ENCODE measurements at places on chromosomes 12 and 14.

DNA sequence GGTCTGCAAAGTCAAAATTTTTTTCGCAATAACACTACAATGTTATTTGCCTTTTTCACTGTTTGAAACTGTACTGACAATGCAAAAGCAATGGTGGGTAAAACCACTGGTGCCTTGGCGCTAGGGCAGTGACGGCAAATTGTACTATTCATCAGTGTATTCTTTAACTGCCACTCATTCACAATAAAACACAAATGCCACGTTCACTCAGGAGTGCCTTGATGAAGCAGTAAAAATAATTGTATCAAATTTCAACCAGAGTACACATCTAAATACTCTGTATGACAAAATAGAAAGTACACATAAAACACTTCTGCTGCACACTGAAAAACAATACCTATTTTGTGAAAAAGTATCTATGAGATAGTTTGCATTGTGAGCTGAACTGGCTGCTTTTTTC lies 17.8 kb downstream of the DCAF5 start:
- DNase-seq: no peak

GRCh38 chr12:46524778-46525177 lies 152.2 kb upstream of the SLC38A2 start:
- peak; percentile 99 for DNase-seq

GRCh38 chr12:560691-561390 lies 101.1 kb downstream of the B4GALNT3 start:
- no peak for DNase-seq

GRCh38 chr14:70995671-70996070 lies 88.4 kb downstream of the PCNX1 start:
- DNase-seq: no peak

GRCh38 chr12:66403746-66404145 lies 101.5 kb downstream of the HELB start:
- DNase-seq: no peak

- peak; percentile 39 for DNase-seq
Observed at GRCh38 chr14:49408187-49408933, 177.8 kb downstream of the RPS29 start.

DNA sequence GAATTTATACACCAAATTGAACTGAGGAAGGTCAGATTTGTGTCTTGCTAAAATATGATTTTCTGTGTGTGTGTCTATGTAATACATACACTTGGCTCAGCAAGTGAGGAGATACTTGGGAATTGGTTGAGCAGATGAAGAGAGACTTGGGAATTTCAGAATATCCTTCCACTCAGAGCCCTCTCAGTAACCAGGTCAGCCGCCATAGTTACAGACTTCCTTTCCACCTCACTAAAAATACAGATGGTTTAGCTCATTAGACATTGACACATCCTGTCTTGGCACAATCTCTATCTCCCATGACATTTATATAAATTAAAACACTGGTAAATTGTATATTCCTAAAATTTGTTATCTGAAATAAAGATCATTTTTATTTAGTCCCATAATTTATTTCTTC lies 15.9 kb downstream of the PIK3C2G start:
- no peak for DNase-seq

DNA sequence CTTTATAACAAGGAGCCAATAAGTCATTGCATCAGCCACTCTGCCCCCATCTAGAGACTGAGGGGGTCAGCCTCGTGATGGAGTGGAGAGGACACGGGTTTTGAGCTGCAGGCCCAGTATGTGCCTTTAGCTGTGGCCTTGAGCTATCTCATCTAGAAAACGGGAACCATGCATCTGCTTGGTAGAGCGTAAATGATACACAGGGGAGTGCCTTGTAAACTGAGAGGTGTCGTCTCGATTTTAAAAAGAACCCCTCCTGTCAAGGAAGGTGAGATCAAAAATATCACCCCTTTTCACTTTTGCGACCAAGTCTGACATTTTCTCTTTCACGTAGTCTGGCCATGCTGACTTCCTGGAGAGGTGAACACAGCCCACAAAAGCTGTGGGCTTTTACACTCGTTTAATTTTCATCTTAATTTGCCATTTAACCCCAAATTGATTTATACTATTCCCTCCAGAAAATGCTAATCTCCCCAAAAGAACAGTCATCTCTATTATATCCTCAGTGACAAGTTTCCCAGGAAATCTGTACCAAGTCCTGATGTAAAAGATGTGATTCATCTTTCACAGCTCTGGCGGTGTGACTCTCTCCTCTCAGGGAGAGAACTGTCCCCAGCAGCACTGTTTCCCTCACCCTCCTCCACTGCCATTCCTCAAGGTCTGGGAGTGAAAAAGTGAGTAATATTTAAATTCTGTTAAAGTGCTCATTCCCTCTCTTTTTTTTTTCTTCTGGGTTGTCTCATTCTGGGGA lies 30.6 kb downstream of the VCPKMT start:
- peak; percentile 74 for DNase-seq

DNA sequence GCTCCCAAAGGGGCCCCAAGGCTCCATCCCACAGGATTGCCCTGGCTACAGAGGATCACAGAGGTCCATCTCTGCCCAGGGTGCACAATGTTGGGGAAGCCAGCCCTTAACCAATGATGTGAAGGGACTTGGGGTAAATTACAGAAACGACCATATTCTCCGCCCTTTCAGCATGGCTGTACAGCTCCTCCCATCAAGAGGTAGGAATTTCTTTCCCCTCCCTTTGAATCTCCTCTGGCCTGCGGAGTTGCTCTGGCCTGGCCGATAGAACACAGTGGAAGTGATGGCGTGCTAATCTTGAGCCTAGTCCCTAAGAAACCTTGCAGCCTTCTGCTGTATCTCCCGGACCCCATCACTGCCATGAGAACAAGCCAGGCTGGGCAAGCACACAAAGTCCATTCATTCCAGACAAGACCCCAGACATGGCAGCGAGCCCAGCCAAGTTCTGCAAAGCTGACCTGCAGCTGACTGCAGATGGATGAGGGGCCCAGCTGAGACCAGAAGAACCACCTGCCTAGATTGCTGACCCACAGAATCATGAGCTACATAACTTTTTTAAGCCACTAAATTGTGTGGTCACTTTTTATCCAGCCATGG lies 6.9 kb upstream of the IFI27 start:
- DNase-seq: no peak

DNA sequence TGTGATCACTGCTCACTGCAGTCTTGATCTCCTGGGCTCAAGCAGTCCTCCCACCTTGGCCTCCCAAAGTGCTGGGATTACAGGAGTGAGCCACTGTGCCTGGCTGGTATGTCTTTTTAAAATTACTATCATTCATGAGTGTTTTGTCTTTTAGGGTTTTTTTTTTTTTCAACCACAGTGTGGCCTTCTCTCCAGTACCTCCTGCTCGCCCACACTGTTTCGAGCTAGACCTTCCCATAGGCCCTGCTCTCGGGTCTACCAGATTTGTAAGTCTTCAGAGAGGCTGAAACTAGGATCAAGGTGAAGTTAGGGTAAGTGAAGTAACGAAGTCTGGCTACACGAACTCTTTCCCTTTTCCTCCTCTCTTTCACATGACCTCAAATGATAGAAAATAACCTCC lies 1.5 kb downstream of the BIN2 start:
- DNase-seq: no peak

GRCh38 chr12:25121916-25122315 lies 73.0 kb downstream of the DNAI7 start:
- peak; percentile 42 for DNase-seq

GRCh38 chr12:22480016-22480415 lies 64.3 kb downstream of the C2CD5 start:
- DNase-seq: no peak

- no peak for DNase-seq
Observed at GRCh38 chr12:67590149-67590790, 58.3 kb upstream of the DYRK2 start.

- peak; percentile 37 for DNase-seq
Observed at GRCh38 chr12:58363971-58364370, 422.6 kb downstream of the ATP23 start.

DNA sequence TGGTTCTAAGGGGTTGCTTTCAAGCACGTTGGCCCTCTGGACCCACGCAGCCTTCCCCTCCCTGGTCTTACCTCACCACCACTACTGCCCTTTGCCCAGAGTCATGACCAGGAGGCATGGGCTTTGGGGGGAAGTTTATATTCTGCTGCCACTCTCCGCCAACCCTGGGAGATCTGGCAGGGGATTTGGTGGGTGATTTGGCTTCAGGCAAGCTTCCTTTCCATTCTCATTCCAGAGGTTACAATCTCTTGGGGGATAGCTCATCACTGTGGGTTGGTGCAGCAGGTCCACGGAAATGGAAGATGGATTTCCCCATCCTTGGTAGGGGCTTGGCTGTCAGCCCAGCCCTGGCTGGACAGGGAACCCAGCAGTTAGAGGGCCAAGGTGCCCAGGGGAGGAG lies 6.3 kb downstream of the PAH start:
- DNase-seq: no peak

DNA sequence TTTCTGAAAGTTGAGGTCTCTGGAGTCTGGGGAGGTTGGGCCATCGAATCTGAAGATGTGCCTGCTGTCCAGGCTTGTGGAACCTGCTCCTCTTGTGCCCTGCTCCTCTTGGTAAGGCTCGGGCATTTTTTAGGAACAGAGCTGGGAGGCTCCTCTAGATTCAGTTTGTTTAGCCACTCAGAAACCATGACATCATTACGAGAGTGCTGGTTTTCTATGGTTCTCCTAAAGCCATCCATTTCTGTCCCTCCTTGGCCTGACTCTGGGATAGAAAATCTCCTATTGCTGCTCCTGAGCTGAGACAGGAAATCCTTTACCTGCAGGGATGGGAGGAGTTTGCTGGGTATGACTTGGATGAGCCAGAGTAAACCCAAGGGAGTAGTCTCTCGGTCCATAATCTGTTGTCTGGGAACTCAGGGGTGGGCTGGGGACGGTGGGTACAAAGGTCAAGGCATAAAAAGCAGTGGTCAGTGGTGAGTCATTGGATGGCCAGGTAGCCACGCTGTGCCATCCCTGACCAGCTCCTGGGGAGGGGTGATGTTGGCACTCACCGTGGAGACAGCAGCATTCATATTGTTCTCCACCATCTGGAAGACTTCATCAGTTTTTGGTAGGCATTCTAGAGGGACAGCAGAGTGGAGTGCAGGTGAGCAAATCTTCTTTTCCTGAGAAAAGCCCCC lies 2.4 kb upstream of the ADCY4 start:
- no peak for DNase-seq

- no peak for DNase-seq
Observed at GRCh38 chr12:4690760-4691159, 29.4 kb upstream of the GALNT8 start.

- peak; percentile 99 for DNase-seq
Observed at GRCh38 chr14:69059658-69060623, 80.8 kb upstream of the ACTN1 start.

DNA sequence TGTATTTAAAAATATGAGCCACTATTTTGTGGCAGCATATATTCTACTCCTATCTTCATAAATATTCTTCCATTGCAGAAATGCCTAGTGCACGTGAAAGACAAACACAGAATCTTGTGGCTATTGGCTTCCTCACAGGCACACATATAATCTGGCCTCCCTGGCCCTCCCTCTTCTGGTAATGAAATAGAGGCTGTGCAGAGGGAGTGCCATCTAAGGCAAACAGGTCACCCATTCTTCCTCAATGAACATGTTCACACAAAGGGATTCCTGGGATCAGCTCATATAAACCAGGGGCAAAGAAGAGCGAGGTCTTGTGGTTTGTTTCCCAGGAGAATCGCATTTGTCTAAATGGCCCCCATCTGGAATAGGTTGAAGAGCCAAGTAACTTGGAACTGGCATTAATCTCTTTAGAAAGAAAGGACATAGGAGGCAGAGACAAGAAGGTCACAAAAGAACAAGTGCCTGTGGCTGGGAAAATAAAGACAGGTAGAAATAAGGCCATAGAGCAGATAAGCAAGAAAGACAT lies 171.6 kb upstream of the PTPRQ start:
- no peak for DNase-seq

GRCh38 chr12:49331380-49332222 lies 5.4 kb downstream of the C1QL4 start:
- DNase-seq: peak; percentile 83

DNA sequence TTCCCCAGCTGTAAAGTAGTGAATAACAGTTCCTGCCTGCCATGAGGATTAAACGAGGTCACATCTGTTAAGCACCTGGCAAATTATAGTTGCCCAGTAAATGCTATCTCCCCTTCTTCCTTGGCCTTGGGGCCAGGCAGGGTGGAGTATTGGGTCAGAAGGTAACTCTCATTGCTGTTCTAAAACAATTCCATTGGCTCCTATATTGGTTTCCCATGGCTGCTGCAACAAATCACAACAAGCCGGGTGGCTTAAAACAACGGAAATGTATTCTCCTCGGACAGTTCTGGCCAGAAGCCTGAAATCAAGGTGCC lies 31.9 kb downstream of the MMAB start:
- peak; percentile 46 for DNase-seq

GRCh38 chr12:107635139-107635538 lies 50.5 kb upstream of the PWP1 start:
- DNase-seq: no peak

- no peak for DNase-seq
Observed at GRCh38 chr14:99516156-99516870, 35.1 kb downstream of the CCNK start.

DNA sequence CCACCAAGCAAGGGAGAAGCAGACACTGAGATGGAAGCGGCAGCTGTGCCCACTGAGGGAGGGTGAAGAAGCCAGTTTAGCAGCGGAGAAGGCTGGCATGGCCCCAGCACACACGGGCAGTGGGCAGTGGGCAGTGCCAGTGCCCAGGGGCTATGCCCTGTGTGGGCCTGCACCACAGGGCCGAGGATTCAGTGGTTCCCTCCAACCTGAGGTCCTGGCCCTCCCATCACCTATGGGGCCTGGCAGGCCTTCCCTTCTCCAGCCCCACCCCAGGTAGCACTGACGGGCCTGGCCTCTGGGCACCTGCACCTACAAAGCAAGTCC lies 81.1 kb downstream of the ITPK1 start:
- DNase-seq: no peak

DNA sequence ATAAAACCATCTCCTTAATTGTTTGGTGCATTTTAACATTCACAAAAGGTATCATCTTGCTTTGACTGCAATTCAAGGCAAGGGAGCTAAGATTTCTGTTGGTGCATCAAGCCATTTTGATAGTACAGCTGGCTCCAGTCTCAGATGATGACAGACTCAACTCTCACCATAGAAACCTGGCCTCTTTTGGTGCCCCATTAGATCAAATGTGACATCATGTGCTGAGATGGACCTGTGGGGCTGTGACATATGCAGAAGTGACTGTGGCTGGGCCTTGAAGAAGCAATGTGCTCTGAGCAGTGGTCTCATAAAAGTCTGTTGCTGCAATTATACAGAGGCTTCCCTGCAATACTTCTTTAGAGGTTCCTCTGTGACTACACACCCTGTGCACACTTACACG lies 88.4 kb downstream of the SLC2A13 start:
- peak; percentile 30 for DNase-seq

Data from fibroblast of mammary gland (primary cell).